ENCODE measurements at places on chromosomes 2 and 18. TPM values are rescaled to one million over a fixed set of nuclear protein-coding genes. Genes with fewer than 3 reads are reported as not detected.
A peak's percentile ranks its signal among the peaks of the same experiment; 100 is the strongest.

DNA sequence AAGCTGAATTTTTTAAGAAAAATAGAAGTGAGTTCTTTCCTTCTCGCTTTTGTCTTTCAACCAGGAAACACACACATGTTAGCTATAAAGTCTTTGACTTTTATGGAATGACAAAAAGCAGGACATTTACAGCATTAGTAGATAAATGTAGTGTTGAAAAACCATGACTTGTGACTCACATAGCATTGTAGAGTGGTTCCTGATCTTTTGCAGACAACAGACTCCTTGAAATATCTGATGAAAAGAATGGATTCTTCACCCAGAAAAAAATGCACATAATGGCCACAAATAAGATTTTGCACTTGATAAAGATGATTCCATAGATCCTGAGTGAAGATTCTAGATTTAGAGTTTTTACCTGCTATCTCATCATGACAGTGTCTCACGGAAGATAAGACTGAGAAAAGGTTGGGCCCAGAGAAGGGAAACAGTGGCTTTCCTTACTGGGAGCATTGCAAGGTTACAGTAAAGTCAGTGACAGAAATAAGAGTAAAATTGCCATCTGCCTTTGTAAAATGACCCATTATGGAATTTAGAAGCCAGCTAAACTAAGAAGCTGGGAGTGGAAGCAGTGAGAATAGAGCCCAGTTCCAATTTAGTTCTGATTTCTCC, 14.0 kb downstream of the SMARCAL1 start:
- H3K27me3 ChIP-seq = no peaks in the 10 kb centered on the region
- no peak for DNase-seq
- H3K27ac ChIP-seq = no peak overlapping the region
- H3K36me3 ChIP-seq = peaks cover 20% of the 10 kb centered on the region

- H3K27ac ChIP-seq = no peak overlapping the region
- no peak for DNase-seq
- H3K4me1 ChIP-seq = no peaks in the 10 kb centered on the region
- no peak overlapping the region for H3K4me3 ChIP-seq
Measured at GRCh38 chr2:25431604-25432003, 89.9 kb upstream of the DNMT3A start.

ABCG5 gene
- total RNA-seq = not detected

DNA sequence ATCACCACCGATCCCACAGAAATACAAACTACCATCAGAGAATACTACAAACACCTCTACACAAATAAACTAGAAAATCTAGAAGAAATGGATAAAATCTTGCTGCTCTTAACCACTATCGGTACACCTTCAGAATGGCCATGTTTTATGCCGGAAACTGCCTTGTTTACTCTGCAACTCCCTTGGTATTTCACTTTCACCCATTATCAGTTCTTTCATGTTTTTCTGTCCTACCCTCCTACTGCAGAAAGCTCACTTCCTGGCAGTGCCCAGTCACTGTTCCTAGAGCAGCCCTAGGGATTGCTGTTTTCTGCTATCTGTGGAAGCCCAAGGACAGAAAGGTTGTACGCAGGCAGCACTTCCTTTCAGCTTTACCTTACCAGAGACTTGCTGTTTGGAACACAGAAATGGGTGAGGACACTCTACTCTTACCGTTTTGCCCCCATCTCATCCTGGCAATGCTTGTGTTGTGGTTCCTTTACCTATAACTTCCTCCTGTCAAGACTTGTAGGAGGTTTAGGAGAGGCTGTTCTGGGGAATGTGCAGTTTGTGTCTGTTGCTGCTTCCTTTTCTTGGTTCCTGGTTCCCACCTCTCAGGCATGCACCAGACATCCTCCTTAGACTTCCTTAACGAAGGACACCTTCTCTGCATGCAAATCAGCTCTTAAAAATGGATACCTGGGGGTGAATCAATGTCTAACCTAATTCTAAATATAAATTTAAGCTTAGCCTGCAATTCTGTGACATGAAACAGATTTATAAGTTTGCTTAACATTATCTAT, 394.4 kb downstream of the SPAG16 start:
- no peaks in the 10 kb centered on the region for H3K27me3 ChIP-seq
- H3K4me1 ChIP-seq = no peaks in the 10 kb centered on the region
- no peak for DNase-seq
- no peak overlapping the region for H3K4me3 ChIP-seq
- no peak overlapping the region for H3K27ac ChIP-seq
- no peaks in the 10 kb centered on the region for H3K36me3 ChIP-seq

- H3K27ac ChIP-seq = no peak overlapping the region
- DNase-seq = no peak
- no peaks in the 10 kb centered on the region for H3K27me3 ChIP-seq
- H3K4me3 ChIP-seq = no peak overlapping the region
- peaks cover 19% of the 10 kb centered on the region for H3K36me3 ChIP-seq
- H3K4me1 ChIP-seq = peaks cover 6% of the 10 kb centered on the region
Measured at GRCh38 chr2:1618974-1619373, 125.3 kb downstream of the PXDN start.

BOLA3 gene
- total RNA-seq = 17.7 TPM

NXPH2 gene
- total RNA-seq = 0.83 TPM

DNA sequence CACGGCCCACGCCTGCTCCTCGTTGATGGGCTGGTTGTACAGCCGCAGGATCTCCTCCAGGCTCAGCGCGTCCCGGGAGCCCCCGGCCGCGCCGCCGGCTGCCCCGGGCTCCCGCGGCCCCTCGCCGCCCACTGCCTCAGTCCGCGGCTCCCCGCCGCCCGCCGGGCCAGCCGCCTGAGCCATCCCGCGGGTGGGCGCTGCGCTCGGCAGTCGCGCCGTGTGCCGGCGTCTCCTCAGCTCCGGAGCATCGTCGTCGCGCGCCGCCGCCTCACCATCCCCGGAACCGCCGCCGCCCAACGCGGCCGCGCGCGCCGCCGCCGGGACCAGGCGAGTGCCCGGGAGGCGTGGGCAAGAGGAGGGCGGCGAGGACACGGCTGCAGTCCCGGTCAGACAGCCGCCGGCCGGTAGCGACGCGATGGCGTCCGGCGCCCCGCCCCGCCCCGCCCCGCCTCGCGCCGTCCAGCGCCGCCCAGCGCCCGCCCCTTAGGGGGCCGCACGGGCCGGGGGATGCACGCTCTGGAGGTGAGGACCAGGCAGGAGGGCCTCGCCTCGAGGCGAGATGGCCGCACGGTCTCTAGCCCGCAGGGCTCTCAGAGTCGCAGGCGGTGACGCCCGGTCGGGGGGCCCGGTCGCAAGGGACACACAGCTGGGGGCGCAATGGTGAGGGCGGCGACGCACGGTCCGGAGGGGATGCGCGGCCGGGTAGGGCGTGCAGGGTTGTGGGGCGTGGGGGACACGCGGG, at the start of gene SPIRE1:
TSS of gene SPIRE1 (minus strand) at position 424 of the 742 bp plus-strand sequence. CDS start at position 183, 241 bp downstream.
- H3K27ac ChIP-seq = peak within 1 kb of the TSS; percentile 83
- peaks cover 11% of the 10 kb centered on the region for H3K4me1 ChIP-seq
- H3K27me3 ChIP-seq = peaks cover 5% of the 10 kb centered on the region
- peak; percentile 77 for DNase-seq
- no peaks in the 10 kb centered on the region for H3K36me3 ChIP-seq
- peak within 1 kb of the TSS; percentile 95 for H3K4me3 ChIP-seq

RNF181 gene
- 75.1 TPM for total RNA-seq
